GM03348 (cell line): ENCODE measurements at places on chromosomes 5 and 9.
A peak's percentile ranks its signal among the peaks of the same experiment; 100 is the strongest.

DNA sequence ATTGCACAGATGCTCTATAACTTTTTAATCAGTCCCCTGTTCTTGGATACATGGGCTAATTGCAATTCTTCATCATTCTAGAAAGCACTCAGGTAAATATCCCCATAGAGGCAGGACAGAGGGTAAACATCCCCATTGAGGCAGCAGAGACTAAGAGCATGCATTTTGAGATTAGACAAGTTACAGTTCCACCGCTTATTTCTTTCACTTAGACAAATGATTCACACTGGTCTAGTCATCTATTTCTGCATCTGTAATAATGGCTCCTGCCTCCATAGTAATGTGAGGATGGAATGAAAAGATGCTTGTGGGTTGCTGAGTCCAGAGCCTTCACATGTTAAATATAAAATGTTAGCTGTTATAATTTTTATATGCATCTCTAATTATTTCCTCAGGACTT is 276.9 kb downstream of the ARHGAP26 start:
- no peak for DNase-seq

DNA sequence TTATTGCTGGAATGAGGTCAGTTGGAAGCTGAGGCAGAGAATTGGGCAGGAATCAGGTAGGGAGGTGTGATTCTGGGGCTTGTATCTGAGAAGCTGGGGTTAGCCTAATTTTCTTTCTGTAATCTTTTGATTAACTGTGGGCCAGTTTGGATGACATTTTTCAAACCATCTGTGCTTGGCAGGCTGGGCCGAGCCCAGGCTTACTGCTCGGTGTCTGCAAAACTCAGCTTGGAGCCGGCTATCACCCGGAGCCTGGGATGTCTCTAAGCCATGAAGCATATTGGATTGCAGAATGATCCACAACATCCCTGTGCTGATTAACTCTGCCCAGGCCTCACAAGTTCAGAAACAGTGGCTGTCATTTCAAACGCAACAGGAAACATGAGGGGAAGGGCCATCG is 26.5 kb downstream of the KCNMB1 start:
- no peak for DNase-seq

- DNase-seq, result no peak
Observed at GRCh38 chr5:133400120-133400519, 212.2 kb downstream of the FSTL4 start.

DNA sequence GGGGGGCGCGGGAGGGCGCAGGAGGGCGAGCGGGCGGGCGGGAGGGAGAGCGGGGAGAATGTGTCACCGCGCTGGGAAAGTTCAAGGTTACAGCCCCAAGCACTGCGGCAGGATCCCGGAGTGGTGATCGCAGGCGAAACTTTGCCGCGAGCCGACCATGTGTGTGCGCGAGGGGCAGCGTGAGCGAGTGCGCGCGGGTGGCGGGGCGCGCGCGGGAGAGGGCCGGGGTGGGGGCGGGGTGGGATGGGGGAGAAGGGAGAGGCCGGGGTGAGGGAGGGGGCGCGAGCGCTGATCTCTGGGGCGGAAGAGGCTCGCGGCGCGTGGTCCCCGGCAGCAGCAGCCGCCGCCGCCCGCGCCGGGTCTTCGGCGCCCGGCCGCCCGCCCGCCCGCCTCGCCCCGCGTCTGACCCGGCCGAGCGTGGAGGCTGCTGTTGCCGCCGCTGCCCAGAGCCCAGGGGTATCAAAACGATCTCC is at the start of gene NFIB:
NFIB (minus strand) TSS at position 191 of the 473 bp plus-strand sequence. CDS start 630 bp downstream, outside the sequence.
- peak; percentile 41 for DNase-seq
